Glomerular endothelial cell (primary cell): ENCODE measurements at places on chromosomes 2 and 18.

DNA sequence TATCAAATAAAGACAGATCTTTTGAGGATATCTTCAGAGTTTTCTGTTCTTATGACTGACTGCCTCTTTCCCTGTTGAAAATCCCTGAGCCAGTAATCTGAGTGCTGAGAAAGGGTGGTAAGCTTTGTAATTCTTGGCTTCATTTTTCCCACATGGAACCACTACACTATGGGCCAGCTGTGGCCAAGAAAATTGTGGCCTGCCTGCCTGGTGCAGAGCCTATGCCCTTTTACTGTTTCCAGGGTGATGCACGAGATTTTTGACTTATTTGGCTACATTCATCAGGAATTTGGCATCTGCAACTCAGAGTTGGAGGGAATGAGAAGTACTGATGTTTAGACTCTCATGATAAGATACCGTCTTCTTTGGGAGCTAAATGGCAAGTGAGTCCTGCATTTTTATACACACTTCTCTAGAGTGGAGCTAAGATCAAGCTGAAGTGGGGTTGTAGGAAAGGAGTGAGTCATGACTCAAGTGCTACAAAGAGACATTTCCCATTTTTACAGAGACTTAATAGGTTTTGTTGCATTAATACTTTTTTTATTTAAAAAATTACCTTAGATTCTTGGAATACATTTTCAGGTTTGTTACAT lies 328.2 kb upstream of the CDH7 start:
- DNase-seq, result no peak

DNA sequence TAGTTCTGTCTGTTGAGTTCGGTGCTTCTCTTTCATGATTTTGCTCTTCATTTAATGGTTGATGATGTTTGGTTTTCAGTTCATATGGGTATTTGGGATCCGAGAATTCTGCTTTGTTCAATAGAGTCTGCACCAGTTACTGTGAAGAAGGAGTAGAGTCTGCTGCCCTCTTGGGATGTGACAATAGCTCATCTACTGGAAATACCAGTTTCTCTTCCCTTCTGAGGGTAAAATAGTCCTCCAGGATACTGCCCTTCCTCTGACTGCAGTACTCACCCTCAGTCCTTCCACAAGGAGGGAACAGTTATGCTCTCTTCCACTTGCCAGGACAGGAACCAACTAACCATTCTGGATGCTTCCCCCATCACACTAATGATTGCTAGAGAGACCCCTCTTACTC lies 12.5 kb upstream of the TNFAIP6 start:
- DNase-seq, result no peak

DNA sequence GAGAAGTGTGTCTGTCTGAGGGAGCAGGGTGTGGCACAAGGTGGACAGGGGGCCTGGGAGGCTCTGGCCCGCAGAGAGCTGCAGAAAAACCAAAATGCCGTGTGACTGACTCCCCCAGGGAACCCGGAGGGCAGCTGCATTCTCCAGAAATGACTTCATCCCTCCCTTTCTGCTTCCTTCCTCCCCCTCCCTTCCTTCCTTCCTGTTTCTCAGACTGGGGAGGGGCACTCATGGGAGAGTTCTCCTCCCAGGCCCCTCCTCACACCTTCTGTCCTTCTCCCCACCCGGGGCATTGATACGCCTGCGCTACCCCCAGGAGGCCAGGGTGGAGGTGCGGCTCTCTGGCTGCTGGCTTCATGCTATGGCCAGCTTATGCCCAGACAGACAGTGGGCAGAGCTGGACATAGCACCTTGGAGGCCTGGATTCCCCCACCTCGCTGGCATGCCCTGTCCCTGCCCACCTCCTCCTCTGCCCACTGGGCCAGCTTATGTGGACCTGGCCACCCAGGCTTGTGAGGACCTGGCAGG lies 8.2 kb upstream of the GPR17 start:
- no peak for DNase-seq

DNA sequence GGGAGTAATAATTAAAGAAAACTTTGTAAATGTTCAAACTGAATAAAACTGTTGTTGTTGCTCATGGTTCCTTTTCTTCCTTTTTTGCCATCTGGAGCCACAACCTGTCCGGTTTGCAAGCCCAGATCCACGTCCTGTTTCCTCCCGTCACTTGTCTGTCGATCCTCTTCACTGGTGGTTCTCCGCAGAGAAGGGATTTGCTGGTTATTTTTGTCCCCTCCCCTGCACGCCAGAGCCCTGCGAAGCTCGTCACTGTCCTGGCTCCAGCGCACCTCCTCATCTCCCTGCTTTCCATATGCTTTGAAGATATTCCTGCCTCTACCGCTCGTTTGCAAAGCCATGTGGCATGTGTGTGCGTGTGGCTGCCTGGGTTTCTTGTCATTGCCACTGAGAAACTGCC lies 461.4 kb downstream of the RNF144A start:
- no peak for DNase-seq

DNA sequence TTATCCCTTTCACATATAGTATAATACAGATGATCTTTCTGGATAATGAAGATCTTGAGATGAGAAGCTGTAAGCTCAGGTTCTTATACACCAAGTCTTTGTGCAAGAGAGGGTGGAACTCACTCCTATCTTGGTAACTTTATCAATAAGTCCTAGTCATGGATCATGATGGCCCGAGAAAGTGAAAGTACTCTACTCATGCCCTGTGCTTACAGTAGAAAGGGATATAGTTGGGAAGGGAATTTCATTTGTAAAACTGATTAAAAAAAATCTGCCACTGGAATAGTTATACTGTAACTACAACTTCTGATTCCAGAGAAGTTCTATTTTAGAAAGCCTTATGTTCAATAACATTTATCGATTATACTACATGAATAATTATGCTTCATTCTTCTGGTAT lies 51.8 kb downstream of the MYO3B start:
- no peak for DNase-seq

DNA sequence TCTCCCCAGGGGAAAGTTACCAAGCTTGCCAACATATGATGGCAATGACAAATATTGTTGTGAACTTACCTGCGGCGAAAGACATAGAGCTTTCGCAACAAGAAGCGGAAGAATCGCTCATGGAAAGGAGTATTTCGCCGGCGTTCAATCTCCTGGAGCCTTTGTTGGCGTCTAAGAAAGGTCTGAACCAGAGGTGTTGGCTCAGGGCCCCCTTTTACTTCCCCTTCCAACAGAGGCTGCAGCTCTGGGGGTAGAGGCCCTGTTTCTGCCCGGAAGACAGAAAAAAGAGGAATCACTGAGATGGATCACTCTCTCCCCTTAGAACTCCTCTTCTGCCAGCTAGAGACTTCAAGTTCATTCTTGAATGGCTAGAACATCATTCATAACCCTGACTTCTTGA lies 10.8 kb downstream of the GGCX start:
- no peak for DNase-seq

DNA sequence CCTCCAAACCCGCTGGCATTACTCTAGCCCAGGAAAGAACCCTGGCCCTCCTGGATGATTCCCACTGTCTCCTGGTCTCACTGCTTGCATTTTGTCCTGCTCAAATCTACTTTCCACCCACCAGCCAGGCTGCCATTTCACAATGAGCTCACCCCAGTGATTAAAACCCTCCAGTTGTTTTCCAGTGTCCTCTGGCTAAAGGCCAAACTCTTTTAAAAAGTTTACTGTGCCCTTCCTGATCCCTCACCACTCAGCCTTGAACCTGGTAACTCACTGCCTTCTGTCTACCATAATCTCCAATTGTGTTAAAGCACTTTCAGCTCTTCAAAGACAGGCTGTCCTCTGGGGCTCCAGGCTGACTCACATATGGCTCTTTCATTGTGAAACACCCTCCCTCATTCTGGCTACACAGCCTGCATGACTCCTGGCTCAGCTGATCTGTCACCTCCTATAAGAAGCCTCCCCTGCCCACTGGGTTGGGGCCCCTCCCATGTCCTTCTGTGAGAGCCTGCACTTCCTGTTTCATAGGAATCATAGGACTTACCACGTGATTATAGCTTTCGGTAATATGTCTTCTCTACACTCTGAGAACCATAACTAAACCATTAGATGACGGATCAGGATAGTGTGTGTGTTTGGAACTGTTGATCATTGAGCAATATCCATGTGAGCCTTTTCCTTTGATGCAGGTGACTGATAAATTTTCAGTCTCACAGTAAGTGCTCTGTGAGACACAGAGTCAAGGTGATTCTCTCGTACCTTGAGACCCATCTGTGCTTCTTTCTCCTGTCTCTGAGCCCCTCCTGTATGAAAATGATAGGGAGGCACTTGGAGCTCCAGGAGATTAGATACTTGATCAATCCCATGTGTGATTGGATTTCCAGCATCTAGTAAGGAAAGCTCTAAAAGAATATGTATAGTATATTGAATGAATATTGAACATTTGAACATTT lies 590.8 kb upstream of the ID2 start:
- DNase-seq, result no peak

GRCh38 chr2:99471654-99472599 lies 17.9 kb downstream of the REV1 start:
- no peak for DNase-seq

DNA sequence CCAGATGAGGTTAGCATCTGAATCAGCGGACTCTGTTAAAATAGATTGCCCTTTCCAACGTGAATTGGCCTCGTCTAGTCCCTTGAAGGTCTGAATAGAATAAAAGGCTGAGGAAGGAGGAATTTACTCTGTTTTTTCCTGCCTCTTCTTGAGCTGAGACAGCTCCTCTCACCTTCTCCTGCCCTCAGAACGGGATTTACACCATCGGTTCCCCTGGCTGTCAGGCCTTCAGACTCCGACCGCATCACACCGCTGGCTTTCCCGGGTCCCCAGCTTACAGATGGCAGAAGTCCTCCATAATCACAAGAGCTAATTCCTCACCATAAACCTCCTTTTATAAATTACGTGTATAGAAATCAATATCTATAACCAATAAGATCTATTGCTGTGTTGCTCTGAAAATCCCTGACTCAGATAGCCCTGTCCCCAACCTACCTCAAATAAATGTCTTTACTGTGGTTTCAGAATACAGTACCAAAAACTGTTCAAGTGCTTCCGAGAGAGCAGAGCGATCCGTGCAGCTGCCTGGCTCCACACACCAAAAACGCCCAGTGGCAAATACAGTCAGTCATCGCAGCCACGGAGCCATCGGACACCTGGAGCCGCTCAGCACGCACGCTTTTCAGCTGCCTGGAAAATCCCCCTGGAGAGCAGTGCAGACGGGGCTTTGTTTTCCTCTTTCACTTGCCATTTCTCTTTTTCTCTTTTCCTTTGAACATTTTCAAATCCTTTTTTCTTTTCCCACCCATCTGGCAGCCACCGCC lies 196.9 kb downstream of the NRP2 start:
- DNase-seq, result no peak
